Fibroblast of the aortic adventitia (primary cell): ENCODE measurements at places on chromosomes 4 and X. TPM values are rescaled to one million over a fixed set of nuclear protein-coding genes. Genes with fewer than 3 reads are reported as not detected.

GJB1 gene
- total RNA-seq = not detected in 2 replicates

GLRA3 gene
- not detected in 2 replicates for total RNA-seq

PPP4R3C gene
- total RNA-seq = not detected in 2 replicates

TMPRSS11B gene
- not detected in 2 replicates for total RNA-seq

CT83 gene
- not detected in 2 replicates for total RNA-seq

SMIM10L2A gene
- total RNA-seq = 0.09 and 0.33 TPM in 2 replicates

CTAG1A gene
- not detected in 2 replicates for total RNA-seq

SYTL5 gene
- 0.08 and 0.36 TPM in 2 replicates for total RNA-seq

GPR143 gene
- total RNA-seq = 0.33 TPM in 1 of 2 replicates, not detected in the other
